CD4-positive, alpha-beta T cell treated with Interleukin-17A for 1 hour (primary cell): ENCODE measurements at places on chromosomes 6 and 20.

- no peak for DNase-seq
Observed at GRCh38 chr6:54026652-54027400, 84.4 kb upstream of the MLIP start.

DNA sequence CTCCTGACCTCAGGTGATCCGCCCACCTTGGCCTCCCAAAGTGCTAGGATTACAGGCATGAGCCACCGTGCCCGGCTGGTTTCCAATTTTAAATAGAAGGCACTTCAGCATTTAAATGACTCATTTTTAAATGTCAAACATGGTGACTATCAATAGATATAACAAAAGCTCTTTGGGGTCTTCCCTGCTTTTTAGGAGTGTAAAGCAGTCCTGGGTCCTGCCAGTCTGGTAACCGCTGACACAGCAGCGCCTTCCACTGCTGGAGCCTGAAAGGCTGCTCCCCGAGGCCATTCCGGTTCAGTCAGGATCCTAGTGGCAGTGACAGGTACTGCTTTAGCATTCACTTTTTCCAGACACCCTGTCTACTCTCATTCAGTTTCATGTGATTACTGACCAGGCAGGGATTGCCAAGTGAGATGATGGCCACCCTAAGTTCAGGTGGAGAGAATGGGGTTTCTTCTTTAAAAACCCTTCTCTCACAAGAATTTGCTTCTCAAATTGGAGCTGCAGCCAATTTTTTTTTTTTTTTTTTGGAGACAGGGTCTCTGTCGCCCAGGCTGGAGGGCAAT, 5.1 kb downstream of the DIDO1 start:
- DNase-seq, result peak; percentile 79

DNA sequence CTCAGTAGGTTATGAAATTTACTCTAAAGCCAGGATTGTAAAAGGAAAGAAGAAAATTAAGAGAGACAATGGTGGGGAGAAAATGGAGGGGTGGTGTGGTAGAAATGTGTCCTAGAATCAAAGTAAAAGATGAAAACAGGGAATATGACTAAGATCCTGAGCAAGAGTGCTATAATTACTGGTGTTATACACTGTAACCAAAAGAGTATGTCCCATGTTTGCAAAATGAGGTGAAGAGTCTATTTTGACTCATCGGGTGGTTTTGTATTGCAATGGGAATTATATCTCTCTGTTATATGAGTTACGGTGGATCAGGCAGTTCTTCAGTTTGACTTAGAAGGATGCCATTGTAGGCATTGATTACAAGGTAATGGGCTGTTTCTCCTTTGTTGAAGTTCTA, 8.5 kb downstream of the L3MBTL3 start:
- DNase-seq, result no peak

GRCh38 chr6:167152862-167153261, 4.9 kb downstream of the GPR31 start:
- DNase-seq, result peak; percentile 27

DNA sequence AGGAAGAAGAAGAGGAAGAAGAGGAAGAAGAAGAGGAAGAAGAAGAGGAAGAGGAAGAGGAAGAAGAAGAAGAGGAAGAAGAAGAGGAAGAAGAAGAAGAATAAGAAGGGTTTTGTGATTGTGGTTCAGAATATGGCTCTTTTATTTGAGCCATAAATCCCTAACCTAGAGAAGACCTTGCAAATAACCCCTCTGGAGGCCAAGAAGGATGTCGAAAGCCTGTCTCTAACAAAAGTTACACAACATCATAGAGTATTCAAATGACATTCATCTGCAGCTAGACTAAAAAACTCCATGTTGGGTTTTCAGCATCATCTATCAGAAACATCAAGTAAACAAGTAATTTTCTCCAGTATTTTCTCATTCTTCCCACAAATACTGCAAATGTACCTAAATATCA, 100.9 kb downstream of the RNASET2 start:
- DNase-seq, result no peak

GRCh38 chr6:26045928-26046368, 41.3 kb upstream of the HFE start:
- no peak for DNase-seq

DNA sequence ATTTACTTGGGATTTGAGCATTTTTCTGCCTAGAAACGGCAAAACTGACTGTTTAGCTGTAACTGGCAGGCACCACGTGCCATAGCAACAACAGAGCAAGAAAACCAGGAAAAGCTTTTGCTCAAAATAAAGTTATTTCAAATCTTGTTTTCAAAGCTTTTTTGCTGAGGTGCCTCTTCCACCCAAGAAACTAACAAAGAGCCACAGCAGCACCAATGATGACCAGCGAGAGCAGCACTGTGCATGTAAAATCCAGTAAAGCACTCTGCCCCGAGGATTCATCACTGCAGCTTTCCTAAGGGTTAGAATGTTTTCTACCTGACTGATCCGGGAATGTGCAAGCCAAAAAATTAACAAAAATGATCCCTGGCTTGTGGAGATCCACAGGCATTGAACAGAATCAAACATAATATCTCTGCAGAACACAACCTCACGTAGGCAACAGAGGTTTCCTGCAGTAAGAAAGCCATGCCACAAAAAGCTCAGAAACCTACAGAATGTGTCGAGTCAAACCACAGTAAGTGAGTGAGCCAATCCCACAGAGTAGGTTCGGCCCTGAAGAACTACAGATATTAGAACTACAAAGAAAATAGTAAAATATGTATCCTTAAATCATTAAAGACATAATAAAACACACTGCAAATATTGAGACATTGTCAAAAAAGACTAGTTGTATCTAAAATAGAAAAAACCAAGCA, 7.4 kb upstream of the ULBP3 start:
- DNase-seq, result no peak

GRCh38 chr6:105936972-105937371, 149.2 kb upstream of the PRDM1 start:
- DNase-seq, result no peak

- DNase-seq, result no peak
Observed at GRCh38 chr20:1934156-1934555, 38.9 kb downstream of the SIRPA start.

DNA sequence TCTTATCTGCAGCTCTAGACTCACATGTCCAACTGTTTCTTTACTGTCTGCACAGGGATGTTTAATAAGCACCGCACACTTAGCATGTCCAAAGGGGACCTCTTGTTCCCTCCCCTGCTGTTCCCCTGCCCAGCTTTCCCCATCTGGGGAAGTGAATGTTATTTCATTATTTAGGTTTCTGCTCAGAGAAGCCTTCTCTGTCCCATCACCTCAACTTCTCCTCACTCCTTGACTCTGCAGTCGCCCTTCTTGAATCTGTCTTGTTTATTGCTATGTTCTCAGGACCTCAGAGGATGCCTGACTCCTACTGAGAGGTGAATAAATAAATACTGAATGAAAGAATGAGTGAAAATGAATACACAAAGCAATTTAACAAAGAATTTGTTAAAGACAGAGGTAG, 121.0 kb downstream of the SASH1 start:
- DNase-seq, result no peak
